Occipital lobe (tissue), 3 donors: ENCODE measurements at places on chromosomes 13 and 19. TPM values are rescaled to one million over a fixed set of nuclear protein-coding genes. Genes with fewer than 3 reads are reported as not detected.

RUBCNL gene
- total RNA-seq, result 5.8 TPM

FSD1 gene
- 28.4 TPM for total RNA-seq

LRG1 gene
- total RNA-seq, result not detected

TRPC4 gene
- 55.4 TPM for total RNA-seq

ZIK1 gene
- 33.7 TPM for total RNA-seq

MAP2K7 gene
- total RNA-seq, result 6.7 TPM

FCHO1 gene
- 24.6 TPM for total RNA-seq

BCAM gene
- total RNA-seq, result 2.3 TPM

KLF12 gene
- total RNA-seq, result 52.4 TPM

RETN gene
- 0.94 TPM for total RNA-seq

DNA sequence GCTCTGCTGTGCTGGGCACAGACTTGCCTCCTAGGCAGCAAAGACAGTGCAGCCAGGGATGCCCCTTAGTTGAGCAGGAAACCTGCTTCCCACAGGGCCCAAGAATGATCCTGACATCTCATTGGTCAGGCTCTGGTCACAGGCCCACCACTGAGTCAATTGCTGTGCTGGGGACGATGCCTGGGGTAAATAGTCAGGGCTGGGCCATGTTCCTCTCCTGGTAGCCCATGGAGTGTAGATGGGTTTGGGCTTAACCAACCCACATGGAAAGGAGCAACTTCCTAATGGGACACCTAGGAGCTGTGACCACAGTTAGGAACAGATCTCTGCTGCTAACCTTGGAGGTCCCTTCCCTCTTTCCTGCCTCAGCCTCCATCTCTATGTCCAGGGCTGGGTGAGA is 212.5 kb upstream of the ZNF536 start:
- DNase-seq, result no peak

DNA sequence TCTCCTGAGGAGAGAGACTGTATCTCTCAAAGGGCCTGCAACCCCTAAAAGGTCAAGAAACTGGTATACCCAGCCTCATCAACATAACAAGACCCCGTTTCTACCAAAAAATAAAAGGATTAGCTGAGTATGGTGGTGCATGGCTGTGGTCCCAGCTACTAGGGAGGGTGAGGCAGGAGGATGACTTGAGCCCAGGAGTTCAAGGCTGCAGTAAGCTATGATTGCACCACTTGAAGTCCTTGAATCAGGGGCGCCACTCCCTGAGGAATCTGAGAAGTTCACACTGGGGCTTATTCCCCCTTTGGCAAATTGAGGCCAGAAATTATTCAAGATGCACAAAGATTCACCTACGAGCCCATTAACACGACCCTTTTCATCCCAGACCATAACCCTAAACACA is 83.0 kb downstream of the TSHZ3 start:
- no peak for DNase-seq

DNA sequence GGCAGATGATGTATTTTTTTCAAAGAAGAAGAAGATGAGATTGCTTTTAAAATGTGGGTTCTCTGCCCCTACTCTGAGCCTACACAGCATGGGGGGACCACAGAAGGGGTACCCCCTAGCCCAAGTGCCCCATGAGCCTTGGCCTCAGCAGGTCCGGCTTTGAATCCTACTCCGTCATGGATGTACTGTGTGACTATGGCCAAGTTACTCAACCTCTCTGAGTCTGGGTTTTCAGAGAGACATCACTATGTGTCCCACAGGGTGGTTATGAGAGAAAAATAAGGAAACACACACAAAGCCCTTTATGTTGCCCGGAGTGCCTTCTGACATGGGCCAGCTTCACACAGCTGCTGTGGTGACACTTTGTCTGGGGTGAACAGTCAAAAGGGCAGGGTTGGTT is 92.0 kb downstream of the KCTD15 start:
- DNase-seq, result no peak

GRCh38 chr19:10761443-10762250 is 43.8 kb downstream of the DNM2 start:
- no peak for DNase-seq

- DNase-seq, result no peak
Measured at GRCh38 chr19:33134571-33135041, 2.7 kb downstream of the WDR88 start.

DNA sequence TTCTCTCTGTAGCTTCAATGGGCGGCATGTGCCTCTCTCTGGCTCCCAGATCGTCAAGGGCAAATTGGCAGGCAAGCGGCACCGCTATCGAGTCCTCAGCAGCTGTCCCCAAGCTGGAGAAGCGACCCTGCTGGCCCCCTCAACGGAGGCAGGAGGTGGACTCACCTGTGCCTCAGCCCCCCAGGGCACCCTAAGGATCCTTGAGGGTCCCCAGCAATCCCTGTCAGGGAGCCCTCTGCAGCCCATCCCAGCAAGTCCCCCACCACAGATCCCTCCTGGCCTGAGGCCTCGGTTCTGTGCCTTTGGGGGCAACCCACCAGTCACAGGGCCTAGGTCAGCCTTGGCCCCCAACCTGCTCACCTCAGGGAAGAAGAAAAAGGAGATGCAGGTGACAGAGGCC is 1.7 kb downstream of the POLR1G start:
- no peak for DNase-seq

- DNase-seq, result no peak
Measured at GRCh38 chr13:26816881-26817280, 56.3 kb upstream of the GPR12 start.

DNA sequence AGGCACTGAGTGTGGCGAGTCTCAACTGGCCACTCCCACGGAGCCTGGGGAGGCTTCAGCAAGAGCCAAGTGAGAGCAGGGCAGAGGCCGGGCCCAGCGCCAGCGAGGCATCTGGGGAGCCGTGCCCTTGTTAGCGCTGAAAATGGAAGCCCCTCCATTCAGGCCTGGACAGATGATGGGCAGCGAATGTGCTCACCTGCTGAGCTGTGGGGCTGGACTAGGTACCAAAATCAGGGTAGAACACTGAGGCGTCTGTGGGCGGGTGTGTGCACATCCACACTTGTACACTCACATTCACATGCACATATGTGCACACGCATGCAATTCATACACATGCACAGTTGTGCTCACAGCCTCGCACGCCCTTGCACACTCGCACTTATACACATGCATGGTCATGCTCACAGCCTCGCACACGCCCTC is 20.7 kb downstream of the NAXD start:
- DNase-seq, result no peak

GRCh38 chr19:9037400-9038062 is 27.3 kb upstream of the MUC16 start:
- no peak for DNase-seq

DNA sequence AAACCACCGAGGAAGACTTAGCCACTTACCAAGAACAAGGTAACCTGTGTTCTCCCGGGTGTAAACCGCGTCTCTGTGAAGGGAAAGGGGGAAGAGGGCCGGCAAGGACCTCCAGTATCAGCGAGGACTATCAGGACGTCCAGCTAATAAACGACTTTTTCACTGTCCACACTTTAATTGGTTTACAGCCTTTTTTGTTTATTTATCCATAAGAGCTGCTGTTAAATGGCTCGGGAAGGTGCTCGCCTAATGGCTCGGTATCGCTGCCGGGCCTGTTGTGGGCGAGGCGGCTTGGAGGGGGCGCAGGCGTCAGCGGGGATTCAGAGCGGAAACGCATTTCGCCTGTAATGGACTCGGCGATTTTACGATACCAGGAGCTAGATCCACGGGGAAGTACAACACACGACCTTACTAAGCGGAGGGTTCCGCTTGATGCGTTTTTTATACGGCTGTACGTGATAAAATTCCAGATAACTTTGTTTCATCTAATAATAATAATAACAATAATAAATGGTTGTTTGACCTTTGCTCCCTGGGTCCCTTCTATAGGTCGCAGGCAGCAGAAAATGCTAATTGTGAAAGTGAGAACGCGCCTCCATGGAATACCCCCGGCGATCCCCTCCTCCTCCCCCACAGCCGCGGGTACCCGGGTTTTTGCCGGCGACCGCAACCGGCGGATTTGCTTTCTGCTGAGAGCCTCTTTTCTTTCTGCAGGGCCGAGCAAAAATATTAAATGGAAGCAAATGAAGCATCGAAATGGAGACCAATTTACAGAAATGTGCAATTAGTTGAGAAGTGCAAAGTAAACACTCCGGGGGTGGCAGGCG is 2.5 kb upstream of the PDX1 start:
- DNase-seq, result no peak

DNA sequence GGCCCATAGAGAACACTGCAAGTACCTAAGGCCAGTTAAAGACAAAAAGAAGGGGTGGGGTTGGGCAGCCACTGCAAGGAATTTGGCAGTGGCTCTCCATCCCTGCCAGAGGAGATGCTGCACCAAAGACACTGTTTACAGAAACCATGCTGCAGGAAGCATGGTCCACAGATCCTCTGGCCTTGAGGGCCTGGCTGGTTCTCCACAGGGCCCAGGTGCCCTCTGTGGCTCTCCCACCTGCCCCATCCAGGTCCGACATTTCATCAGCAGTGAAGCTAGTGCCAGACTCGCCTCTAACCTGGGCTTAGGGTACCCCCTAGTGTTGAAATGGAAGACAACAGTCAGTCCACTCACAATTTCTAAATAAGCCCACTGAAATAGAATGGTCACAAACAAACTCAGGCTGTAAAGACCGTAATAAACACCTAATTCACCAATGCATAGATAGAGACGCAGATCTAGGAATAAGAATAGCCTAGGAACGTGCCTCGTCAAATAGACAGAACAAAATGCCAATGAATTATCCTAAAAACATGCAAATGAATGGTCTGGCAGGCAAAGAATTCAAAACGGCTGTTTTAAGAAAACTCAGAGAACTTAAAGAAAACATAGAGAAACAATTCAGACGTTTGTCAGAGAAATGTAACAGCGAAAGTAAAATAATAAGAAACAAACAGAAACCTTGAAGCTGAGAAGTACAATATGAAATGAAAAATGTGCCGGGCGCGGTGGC is 23.3 kb downstream of the LYPD4 start:
- DNase-seq, result no peak

DNA sequence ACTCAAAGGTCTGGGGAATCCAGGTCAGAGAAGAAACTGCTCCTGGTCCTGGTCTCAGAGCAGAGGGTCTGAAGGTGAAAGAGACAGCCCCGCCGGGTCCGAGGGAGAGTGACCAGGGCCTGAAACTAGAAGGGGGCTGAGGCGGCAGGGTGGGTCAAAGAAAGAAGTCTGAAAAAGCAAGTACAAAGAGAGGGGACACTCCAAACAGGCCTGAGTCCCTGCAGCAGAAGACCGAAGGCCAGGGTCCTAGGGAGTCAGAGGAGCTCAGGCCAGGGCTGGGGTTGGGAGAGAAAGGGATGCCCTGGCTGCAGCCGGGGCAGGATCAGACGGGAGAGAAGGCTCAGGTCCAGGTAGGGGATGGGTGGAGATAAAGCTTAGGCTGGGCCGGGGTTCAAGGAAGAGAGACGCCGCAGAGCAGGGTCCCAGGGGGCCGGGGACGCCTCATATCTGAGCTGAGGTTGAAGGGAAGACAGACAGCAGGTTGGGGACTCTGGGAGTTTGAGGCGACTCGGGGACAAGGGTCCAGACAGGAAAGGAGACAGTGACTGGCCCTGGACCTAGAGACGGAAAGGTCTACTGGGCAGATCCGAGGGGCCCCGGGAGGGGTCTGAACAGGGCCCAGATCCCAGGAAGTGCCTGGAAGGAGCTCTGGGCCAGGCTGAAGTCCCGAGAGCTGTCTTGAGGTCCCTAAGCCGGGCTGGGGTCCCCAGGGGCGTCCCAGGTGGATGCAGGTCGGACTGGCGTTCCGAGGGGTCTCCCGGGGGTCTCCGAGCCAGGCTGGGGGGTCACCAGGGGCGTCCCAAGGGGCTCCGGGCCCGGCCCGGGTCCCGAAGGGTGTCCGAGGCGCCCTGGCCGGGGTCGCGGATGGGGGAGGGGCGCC is 795 bp downstream of the MLLT1 start:
- DNase-seq, result no peak

GRCh38 chr19:43152214-43152613 is 34.1 kb downstream of the PSG5 start:
- no peak for DNase-seq

DNA sequence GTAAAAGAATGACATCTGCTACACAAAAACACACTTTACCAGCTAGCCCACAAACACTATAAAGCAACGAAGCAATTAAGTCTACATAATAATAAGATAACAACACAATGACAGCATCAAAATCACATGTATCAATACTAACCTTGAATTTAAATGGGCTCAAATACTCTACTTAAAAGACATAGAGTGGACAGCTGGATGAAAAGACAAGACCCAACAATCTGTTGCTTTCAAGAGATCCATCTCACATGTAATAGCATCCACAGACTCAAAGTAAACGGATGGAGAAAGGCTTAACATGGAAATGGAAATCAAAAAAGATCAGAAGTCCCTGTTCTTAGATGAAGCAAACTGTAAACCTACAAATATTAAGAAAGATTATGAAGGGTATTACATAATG is 2175.9 kb downstream of the PCDH9 start:
- no peak for DNase-seq

- DNase-seq, result no peak
Measured at GRCh38 chr19:31332096-31332495, 17.1 kb downstream of the TSHZ3 start.

DNA sequence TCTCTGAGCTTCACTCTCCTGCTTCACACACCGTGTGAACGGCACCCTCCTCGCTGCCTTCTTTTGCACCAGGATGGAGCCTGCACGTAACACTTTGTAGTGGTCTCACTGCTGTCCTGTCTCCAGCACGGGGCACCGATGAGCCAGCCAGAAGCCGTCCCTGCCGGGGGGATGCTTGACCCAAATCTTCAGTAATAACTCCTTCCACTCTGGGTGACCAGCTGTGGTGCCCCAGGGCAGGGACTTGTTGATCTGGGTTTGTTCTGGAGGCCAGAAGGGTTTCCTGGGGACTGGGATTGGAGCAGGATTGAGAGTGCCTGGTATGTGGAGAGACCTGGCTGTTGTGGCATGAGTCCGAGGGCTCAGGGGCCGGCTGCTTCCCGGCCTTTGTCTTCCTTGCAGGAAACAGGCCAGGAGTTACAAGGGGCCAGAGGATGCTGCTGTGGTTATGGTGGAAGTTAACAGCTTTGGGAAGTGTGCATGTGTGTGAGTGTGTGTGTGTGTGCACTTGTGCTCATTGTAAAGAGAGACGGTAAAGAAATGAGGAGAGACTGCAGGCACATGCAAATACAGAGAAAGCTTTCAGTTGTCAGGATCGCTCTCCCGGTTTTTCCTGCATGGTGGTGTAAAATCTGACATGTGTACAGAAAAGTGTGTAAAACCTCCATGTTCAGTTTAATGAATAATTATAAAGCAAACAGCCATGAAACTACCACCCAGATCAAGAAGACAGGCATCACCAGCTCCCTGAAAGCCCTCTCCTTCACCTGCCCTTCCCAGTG is 18.9 kb downstream of the PAK4 start:
- DNase-seq, result no peak

GRCh38 chr19:2561895-2562294 is 86.0 kb downstream of the GADD45B start:
- no peak for DNase-seq

DNA sequence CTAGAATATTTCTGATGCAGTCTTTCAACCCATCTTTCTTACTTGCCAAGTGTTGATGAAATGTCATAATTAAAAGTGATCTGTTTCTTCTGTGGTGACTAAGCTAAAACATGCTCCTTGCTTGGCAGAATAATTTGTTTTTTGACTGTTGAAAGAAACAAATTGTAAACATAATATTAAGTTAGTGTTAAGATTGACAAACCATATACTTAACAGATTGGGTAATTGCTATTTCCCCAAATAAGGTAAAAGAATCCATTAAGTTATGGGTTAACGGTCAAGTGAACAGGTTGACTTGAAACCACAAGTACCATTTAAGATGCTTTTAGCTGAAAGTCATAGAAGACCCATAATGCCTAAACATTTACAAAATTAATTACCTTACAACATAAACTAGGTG is 62.9 kb downstream of the TEX26 start:
- DNase-seq, result no peak
